ENCODE measurements at places on chromosomes 2 and 18.

- DNase-seq, result no peak
Observed at GRCh38 chr2:174959787-174960186, 45.4 kb downstream of the CHN1 start.

DNA sequence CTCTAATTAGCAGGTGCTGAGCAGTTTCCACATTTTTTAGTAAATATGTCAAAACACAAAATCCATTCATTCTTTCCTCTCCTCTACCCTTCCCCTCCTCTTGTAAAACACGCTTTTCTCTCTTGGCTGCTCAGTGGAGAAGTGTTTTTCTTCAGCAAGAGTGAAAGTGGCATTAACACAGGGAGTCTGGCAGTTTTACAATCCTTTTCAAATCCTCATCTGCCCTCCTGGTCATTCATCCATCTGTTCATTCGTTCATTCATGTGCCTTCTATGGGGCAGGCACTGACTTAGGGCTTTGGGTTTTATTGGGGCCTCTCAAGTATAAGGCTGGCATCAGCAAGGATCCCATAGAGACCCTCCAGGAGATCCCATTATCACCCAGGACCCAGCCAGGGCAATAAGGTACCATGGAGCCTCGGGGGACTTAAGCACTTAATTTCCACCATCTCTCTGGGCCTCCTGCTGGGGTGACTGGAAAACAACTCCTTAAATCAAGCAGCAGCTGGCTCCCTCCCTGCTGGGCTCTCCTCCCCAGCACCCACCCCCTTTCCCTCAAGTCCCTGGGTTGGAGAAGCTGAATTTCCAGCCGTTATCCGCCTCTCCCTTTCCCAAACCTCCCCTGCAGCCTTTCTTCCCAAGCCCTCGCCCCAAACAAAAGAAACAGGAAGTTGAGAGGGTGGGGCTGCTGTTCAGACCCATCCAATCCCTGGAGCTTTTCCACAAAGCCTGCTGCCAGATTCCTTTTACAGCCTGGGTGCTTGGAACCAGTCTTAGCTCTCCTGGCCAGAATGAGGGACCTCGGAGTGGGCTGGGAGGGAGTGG lies 32.6 kb downstream of the MARCHF4 start:
- no peak for DNase-seq

DNA sequence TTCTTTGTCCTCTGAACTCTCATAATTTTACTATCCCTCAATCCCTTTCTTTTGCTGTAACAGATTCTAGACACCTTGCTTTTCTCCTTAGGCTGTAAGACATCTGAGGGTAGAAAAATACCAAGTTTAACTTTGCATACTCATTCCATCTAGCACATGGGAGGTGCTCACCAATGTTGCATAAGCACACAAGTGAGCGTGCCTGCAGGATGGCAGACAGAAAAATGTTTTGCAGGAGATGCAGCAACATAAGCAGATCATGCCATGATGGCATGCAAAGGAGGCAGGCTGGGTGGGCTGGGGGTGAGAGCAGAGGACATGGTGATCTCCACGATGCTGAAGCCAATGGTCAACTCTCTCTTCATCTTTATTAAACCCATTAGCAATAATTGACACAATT lies 24.1 kb downstream of the CYRIA start:
- DNase-seq, result no peak

DNA sequence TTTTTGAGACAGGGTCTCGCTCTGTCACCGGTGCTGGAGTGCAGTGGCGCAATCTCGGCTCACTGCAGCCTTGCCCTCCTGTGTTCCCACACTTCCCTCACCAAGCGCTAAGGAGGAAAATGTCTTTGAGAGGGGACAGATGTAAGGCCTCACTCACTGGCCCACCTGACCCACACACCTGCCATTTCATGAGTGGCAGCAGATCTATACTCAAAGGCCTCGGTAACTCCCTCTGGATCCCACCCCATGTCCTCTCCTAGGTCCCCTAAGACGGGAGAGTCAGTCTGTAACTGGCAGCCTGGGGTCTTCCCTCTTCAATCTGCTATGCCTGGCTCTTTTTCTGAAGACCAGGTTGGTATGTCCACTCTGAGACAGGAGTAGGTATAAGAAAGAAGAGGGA lies 12.9 kb downstream of the TMEM247 start:
- no peak for DNase-seq

DNA sequence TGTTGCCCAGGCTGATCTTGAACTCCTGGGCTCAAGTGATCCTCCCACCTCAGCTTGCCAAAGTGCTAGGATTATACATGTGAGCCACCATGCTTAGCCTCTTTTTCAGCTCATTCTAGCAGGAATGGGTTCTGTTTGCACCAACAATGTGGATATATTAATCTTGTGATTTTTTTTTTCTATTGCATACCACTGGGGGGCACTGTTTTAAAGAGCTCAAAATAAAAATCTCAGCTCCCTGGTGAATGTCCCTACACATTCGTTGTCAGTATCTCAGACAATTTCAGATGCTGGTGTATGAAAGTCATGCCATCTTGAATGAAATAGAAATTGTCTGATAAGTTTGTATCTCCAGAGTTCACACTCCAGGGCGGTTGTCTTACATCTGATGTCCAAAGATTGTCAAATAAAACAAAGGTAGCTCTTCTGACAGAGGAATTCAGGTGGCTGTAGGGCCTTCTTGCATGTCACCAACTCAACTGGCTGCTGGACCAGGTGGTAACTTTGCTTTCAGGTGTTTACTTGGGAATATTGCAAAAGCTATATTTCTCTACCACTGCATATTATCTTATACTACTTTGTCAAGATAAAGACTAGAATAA lies 3.1 kb upstream of the MATN3 start:
- no peak for DNase-seq

- DNase-seq, result no peak
Observed at GRCh38 chr2:239240414-239240881, 160.4 kb downstream of the HDAC4 start.

DNA sequence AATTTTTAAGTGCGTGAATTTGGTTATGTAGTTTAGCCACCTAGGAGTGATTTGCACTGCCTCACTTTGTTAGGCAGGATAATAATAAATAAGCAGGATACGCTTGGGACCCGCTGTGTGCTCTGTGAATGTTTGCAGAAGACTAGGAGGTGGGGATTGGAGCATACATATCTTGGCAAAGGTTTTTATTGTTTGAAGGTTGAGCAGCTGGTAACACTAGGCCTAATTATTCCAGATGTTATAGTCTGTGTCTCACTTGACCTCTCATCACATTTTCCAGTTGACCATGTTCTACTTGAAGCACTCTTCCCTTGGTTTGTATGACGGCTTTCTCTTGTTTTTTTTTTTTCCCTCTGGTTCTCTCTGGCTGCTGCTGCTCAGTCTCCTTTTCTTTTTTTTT lies 42.7 kb downstream of the FHOD3 start:
- no peak for DNase-seq

DNA sequence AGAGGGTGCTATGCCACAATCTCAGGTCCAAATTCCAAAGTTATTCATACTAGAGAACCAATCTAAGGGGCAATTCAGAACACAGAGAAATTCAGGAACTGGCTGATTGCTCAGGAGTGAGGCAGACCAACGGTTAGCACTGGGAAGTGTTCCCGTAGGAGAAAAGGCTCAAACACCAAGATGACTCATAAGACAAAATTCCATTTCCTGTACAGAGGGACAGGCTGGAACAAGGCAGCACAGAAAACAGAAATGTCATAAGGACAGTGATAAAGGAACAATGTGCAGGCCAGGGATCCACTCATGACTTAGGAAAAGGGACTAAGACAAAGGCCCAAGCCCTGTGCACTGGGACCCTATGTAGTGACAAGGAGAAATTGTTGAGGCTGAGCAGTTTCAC lies 54.2 kb downstream of the PDE1A start:
- DNase-seq, result no peak

- peak; percentile 39 for DNase-seq
Observed at GRCh38 chr2:223970343-223971128, 13.3 kb downstream of the MRPL44 start.

DNA sequence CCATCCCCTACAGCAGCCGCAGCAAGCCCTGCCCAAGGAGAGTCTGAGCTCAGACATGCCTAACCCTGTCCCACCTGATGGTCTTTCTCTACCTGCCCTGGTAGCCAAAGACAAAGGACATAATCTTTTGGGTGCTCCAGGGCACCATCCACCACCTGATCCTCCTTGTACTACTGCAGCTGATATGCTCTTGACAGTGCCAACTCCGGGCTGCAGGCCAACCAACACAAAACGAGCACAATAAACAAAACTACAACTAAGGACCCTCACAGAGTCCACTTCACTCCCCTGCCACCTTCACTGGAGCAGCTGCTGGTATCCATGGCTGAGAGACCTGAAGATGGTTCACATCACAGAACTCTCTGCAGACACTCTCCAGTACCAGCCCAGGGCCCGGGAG lies 106.3 kb downstream of the GRB14 start:
- no peak for DNase-seq

GRCh38 chr2:72689579-72690195 lies 136.1 kb downstream of the EXOC6B start:
- DNase-seq, result no peak

DNA sequence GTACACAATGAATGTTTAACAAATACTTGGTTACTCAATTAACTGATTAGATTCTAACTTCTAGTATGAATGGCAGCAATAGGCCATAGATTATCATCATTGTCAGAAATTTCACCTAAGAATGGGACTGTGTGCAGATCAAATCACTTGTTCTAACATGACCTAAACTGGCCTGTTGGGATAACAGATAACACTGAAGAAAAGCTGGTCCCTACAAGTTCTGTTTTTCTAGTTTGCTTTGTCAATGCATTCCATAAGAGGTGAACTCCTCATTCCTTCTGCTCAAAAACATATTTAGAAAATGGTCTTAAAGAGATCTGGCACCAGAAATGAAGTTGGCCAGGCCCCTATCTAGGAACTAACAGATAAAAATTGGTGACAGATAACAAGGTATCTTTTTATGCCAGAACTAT lies 175.4 kb downstream of the THADA start:
- no peak for DNase-seq

DNA sequence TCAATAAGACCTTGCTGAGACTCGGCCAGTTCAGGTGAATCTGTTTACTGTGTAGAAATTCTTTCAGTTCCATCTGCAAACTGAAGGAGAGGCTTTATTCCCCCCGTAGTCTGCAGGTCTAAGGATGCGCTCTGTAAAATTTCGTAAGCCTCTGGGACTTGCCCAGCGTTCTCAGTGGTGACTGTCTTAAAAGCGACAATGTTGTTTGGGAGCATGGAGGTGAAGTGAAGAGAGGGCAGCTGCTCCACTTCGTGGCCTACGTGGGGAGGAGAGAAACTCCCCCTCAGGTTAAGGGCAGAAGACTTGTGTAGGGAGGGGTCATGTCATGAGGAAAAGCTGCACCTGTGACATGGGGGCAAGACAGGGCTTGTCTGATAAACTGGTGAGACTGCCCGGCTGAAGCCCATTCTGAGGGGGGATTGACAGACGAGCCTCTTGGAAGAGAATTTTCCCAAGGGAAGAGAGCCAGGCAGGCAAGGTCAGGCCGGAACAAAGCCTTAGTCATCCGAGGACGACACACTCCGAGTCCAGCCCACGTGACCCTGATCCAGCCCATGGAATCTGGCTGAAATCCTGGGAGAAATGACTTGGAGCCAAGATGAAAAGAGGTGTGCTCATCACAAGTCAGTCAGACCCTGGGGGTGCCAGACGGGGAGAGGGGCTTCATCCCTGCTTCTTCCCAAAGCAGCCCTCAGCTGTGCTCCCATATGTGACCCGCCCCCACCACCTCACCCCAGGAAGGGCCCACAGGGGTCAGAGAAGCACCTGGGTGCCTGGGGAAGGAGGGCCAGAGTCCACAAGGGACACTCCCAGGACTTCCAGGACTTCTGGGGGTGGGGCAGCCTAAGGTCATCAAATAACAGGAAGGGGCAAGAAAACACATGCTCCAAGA lies 88.5 kb upstream of the SH3BP4 start:
- no peak for DNase-seq

DNA sequence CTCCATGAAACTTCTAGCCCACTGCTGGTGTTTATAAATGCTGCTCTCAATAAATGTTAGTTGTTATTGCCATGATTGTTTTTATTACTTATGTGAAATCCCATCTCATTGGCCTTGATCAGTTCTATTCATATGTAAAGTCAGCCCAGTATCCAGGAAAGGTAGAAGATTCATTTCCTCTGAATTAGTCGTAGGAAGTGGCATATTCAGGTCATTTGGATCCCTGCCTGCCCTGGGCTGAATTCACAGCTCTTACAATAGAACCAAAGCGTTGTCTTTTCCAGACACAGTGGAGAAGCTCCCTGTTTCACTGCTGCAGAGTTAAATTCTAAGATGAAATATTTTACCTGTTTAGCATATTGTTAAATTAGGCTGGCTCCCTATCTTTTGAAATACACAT lies 70.3 kb downstream of the MAIP1 start:
- DNase-seq, result no peak

DNA sequence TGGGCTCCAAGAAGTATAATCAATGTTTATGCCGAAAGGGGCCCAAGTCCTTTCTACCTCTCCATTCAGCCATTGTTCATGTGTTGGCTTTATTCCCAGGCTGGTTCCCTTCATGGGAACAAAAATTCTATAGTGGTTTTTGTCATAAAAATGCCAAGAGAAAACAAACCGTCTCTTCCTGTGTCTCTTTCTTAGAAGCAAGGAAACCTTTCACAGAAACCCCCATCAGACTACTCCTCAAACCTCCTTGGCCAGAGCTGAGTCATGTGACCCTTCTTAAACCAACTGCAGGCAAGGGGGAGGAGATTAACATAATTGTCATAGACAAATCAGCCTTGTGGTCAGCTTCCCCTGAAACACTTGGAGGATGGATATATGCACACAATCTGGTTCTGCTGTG lies 75.1 kb upstream of the TANK start:
- DNase-seq, result no peak

GRCh38 chr18:70448588-70448987 lies 159.7 kb downstream of the SOCS6 start:
- no peak for DNase-seq
